Cerebellar cortex (tissue), 1 donor: ENCODE measurements at places on chromosomes 1 and 21.

- peak; percentile 69 for DNase-seq
Observed at GRCh38 chr1:170593173-170594011, 61.4 kb downstream of the GORAB start.

DNA sequence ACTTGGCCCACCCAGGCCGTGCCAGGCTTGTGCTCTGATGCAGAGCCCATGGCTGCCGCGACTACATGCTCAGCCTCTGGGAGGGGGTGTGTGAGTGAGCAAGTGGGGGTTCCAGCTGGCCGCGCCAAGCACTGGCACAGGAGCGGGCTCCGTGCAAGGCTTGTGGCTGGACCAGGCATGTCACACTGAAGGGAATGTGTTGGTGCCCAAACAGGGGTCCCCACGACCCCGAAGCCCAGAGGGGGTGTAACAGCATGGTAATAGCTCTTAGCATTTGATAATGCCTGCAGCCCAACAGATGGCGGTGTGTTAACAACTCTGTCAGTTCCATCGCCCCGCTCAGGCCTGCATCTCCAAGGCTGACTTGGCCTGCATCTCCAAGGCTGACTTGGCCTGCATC lies 38.3 kb upstream of the CD46 start:
- no peak for DNase-seq

DNA sequence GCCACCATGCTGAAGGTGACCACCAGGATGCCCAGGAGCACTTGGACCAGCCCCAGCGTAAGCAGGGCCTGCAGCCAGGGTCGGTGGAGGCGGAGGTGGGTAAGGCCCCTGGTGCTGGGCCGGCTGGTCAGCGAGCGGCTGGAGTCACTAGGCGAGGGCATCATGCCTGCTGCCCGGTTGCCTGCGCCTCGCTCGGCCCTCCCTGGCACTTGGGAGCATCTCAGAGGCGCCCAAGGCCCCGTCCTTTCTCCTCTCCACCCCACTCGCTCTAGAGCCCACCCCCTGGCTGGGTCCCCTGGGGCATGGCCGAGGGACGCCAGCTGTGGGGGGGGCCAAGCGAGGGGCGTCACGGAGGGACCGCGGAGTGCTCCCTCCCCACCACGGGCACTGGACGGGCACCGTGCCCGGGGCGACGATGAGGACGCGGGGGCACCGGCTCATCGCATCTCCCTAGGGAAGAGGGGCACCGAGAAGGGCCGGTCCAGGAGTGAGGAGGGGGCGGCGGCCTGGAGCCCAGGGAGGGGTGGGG lies 505 bp downstream of the ENTREP3 start:
- DNase-seq = no peak

- no peak for DNase-seq
Observed at GRCh38 chr1:206829875-206830274, 35.5 kb upstream of the IL20 start.

DNA sequence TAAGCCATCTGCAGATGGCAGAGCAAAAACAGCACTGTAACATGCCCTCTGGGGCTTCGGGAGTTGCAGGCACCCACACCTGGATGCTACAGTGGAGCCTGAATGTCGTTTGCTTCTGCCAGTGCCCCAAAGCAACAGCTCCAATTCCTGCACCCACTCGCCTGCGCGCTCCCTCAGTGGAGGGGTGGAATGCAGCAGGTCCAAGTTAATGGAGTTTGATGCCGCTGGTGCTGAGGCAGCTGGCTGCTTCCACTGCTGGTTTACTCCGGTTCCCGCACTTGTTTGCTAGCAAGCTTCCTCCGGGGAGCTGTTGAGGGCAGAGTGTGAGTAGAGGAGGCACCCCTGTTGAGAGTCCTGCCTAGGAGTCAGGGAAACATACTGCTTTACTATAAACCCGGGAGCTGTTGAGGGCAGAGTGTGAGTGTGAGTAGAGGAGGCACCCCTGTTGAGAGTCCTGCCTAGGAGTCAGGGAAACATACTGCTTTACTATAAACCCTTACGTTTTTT lies 584.0 kb upstream of the TMPRSS15 start:
- DNase-seq = no peak

- no peak for DNase-seq
Observed at GRCh38 chr1:30600258-30600657, 123.1 kb downstream of the MATN1 start.

DNA sequence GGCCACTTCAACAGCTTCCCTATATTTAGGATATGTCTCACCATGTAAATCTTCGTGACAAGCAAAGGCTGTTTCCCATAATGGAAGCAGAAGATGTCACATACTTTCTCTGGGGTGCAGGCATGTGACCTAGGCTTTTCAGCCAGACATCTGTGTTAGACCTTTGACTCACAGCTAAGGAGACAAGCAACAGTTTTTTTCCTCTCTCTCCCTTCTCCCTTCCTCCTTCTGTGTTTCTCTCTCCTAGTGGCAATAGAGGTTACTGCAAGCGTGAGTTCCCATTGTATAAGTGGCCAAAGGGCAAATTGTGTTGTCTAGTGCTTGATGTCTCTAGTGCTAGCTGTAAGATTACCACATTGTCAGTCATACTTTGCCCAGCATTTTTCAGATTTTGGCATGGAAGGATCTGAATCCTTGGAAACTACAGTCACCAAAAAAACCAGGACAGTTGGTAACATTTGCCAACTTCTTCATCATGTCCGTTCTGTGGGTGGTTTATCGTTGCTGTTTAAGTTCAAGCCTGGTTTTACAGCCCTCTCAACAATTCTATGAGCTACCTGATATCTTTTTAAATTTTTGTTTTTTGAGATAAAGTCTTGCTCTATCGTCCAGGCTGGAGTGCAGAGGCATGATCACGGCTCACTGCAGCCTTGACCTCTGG lies 44.4 kb upstream of the RABGAP1L start:
- DNase-seq = peak; percentile 60

DNA sequence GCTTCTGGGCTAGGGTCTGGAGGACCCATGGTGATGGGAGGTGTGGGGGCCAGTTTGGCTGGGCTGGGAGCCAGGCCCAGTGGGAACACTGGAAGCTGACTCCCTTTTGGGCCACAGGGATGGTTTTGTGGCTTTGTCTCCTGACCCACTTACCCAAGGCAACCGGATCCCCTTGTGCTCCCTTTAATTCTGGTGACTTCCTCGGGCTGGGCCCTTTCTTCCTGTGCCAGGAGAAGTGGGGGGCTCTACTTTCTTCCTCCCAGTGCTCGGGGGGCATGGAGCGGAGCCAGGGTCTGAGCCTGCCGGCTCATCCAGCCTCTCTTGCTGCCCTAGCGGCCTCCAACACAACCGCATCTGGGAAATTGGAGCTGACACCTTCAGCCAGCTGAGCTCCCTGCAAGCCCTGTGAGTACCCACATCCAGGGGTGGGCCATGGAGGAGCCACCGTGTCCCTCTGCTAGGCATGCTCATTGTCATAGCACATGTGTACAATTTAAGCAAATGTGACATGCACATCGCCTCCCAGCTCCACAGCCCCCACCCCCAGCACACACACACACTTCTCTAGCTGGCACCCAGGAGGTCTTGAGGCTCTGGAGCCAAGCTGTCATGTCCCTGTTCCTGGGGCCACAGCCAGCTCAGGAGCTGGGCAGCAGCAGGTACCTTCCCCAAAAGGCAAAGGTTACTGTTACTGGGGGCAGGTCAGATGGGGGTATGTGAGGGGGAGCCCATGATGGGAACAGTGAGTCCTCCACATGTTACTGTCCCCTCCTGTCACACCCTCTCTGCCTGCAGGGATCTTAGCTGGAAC lies 35.0 kb downstream of the UBE2T start:
- DNase-seq = peak; percentile 13

GRCh38 chr1:114341856-114342255 lies 169.1 kb downstream of the TRIM33 start:
- no peak for DNase-seq

DNA sequence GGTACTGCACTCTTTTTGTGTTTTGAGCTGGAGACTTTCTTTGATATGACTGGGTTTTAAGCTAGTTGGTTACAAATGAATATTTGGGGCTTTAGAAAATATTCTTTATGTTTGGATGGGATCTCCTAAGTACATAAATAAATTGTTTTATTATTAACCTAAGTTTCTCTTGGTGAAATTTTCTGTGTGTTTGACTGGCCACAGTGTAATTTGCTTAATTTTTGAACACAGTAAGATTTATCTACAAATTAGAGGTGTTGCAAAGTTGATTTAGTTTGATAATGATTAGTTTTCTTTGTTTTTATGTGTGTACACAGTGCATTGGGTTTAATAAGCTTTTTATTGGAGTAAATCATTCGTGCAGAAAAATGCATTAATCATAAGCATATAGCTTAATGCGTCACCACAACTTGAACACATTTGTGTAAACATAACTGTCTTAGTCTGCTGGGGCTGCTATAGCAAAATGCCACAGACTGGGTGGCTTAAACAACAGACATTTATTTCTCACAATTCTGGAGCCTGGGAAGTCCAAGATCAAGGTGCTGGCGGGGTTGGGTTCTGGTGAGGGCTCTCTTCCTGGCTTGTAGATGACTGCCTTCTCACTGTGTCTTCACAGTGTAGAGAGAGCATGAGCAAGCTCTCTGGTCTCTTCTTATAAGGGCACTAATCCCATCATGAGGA lies 17.4 kb upstream of the SLC6A9 start:
- DNase-seq = no peak

DNA sequence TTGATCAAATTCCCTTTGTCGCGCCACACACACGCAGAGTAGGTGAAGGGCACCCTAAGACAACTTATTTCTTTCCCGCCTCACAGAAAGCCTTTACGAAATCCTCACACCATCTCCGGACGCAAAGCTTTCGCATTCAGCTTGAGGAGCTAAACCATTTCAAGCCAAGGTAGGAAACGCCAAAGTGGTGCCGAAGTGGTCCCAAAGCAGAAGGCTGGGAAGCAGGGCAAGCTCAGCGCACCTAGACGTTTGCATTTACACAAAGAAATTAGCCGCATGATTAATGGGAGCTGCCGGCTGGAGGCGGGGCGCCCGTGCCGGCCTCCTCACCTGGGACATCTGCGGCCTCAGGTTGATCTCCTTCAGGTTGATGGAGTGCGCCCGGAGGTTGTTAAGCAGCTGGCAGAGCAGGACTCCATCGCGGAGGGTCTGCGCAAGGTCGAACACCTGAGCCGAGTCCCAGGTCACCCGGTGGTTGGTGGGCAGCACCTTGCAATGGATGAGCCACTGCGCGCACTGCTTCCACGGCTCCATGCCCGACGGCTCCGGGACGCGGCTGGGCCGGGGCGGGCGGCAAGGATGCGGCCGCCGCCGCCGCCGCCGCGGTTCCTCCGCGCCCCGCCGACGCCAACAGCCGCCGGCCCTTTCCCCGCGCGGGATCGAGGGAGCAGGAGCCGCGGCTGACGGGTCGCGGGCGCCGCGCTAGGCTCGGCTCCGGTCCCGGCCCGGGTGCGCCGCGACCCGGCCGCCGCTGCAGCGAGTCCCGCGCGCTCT lies 457 bp downstream of the VAV3 start:
- DNase-seq = no peak

- DNase-seq = no peak
Observed at GRCh38 chr1:24828887-24829192, 83.6 kb downstream of the CLIC4 start.

DNA sequence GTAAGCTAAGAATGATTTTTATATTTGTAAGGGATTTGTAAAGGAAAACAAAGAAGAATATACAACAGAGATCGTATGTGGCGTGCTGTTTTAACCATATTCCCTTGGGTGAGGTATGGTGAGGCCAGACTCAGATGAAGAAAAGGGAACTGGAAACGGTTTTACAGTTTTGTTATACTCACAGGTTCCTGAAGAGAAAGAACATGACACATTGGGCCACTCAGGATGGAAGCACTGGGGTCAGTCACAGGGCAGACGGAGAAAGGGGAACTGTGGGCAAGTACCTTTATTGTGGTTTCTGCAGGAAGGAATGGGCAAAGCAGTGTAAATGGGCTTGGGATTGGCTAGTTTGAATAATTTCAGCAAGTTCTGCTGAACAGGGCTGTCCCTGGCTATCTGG lies 177.4 kb downstream of the LBR start:
- DNase-seq = no peak

DNA sequence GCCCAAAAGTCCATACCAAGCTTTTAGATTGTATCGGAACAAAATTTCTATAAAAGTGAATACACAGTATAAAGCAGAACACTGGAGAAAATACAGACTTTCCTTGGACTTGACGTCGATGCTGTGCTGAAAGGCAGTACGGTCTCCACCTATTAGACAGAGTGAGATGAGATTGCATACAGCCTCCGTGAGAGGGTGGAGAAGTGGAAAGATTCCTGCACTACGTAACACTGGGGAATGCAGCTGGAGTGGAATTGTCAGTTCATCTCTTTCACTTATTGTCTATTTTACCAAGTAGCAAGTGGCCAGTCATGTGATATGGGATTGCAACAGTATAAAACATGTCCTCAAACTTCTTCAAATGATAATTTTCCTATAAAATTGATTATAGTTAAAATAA lies 209.5 kb downstream of the ZP4 start:
- DNase-seq = no peak

DNA sequence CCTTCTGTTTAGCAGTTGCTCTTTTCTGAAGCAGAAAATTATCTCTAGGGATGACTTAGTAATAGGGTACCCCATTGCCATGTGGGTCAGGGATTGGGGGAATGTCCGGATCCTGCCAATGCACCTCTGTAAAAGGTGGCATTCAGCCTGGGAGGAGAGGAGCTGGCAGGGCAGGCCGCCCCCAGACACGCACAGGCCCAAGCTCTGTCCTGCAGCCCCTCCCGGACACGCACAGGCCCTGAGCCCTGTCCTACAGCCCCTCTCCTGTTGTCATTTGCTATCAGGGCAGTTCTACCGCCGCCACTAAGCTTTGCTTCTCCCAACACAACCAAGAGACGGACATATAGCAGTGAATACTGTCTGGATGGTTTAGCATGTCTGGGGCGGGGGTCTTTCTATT lies 219.1 kb downstream of the SDCCAG8 start:
- DNase-seq = no peak

GRCh38 chr1:50969611-50970508 lies at the start of gene CDKN2C:
Gene CDKN2C (plus strand): TSS chr1:50970245. CDS start chr1:50970369, 124 bp downstream.
- peak; percentile 90 for DNase-seq

GRCh38 chr21:16159971-16160350 lies 430.2 kb downstream of the USP25 start:
- no peak for DNase-seq

- DNase-seq = no peak
Observed at GRCh38 chr1:25944986-25945385, 38.8 kb upstream of the STMN1 start.

DNA sequence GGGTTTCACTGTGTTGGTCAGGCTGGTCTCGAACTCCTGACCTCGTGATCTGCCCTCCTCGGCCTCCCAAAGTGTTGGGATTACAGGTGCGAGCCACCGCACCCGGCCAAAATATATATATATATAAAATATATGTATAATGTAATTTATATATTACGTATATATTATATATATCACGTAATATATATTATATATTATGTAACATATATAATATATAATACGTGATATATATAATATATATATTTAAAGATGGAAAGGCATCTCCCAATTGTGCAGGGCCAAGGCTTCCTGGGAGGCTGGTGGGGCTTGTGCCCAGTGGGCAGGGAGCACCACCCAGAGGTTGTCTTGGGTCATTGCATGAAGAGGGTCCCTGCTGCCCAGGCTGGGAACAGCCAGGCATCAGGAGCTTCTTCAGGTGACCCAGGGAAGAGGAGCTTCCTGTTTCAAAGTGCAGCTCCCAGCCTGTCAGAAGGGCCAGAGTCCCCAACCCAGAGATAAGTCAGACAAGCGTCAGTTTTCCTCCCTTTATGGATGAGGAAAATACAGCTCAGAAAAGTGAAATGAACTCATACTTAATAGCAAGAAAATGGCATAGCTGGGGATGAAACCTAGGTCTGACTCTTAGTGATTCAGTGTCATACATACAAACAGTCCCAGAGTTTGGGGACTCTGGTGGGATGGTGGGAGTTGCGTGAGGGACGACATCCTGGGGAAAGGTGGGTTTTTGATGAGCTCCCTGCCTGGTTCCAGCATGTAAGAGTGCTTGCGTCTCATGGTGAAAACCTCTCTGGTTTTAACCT lies 12.0 kb downstream of the UBE2Q1 start:
- peak; percentile 57 for DNase-seq
